Articular chondrocyte of knee joint (primary cell): ENCODE measurements at places on chromosomes 2 and 18. TPM values are rescaled to one million over a fixed set of nuclear protein-coding genes. Genes with fewer than 3 reads are reported as not detected.

RALB gene
- 61.8 and 75.9 TPM in 2 replicates for total RNA-seq

SDC1 gene
- 22.5 and 27.3 TPM in 2 replicates for total RNA-seq

ACMSD gene
- total RNA-seq: not detected in 2 replicates

YES1 gene
- total RNA-seq: 85.0 and 91.3 TPM in 2 replicates
